ENCODE measurements at places on chromosomes 12 and 14. TPM values are rescaled to one million over a fixed set of nuclear protein-coding genes. Genes with fewer than 3 reads are reported as not detected.

GRIN2B gene
- total RNA-seq = 0.05 TPM

CD163L1 gene
- 10.5 TPM for total RNA-seq

GLIPR1L1 gene
- total RNA-seq = not detected

C12orf56 gene
- total RNA-seq = not detected

PSME1 gene
- total RNA-seq = 119 TPM

CCDC63 gene
- total RNA-seq = not detected

GRCh38 chr12:74602881-74603672 lies 65.4 kb downstream of the ATXN7L3B start:
- DNase-seq = no peak

- DNase-seq = no peak
Measured at GRCh38 chr12:111605911-111606766, 7.0 kb upstream of the ATXN2 start.

DNA sequence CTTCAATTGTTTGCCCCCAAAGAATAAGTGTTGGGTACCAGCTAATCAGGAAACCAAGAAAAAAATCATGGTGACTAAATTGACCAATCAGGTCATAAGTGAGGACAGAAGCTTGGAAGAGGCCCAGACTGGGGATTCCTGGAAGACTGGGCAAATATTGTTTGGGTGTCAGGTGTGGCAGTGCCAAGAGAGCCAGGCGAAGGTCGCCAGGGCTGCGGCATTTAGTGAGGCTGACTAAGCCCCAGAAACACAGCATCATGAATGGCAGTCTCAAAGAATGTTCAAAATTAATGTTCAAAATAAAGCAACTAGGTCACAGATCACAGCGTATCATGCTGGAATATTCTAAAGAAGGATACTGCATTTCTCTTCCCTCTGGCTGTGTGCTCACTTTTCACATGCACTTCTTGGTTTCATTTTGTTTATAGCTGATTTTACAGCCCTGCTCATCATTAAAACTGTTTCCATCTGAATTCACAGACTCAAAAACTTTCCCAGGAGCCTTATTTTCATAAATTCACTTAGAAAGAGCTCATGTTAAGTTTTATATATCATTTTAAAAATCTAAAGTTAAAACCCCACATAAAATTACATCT lies 85.3 kb upstream of the OVCH1 start:
- peak; percentile 57 for DNase-seq

- DNase-seq = no peak
Measured at GRCh38 chr14:94047581-94047980, 21.4 kb downstream of the OTUB2 start.

- DNase-seq = no peak
Measured at GRCh38 chr14:32013083-32013482, 64.0 kb upstream of the ARHGAP5 start.

GRCh38 chr12:1576410-1577241 lies 17.8 kb downstream of the FBXL14 start:
- DNase-seq = no peak

- no peak for DNase-seq
Measured at GRCh38 chr12:105723066-105723465, 392.6 kb downstream of the C12orf75 start.

GRCh38 chr12:57496822-57497221 lies 9.0 kb downstream of the MARS1 start:
- DNase-seq = no peak

DNA sequence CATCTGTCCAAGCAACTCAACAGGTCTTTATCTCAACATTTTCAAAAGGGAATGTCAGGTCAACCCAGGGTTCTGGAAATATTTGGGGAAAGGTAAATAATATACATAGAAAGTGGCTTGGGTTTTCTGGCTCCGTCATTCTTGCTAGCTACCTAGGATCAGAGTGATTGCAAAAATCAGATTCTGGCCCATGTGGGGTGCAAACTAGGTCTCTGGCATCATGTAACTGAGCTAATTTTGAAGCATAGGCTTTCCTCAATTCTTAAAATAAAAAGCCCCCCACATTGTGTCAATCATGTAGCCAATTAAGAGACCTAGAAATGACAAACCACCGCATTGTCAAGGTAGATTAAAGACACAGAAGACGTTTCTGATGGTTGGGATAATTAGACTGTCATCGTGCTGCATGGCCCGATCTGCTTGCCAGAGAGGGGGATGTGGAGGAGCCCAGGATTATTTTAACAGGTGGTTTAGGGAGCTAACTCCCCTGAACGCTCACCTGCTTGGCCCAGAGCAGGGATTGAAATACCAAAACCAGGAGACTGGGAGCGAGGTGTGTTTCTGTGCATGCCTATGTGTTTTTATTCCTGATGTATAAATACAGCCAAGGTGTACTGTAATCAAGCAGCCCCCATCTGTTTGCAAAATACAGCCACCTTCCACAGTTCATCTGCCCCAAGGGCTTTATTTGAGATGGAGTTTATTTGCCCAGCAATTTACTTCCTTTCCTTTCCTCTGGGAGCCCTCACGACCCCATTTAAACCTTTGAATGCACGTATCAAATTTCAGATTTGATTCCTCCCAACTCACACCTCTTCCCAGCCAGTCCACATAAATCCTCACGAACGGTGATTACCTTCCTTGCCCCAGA lies 189.5 kb downstream of the TTC8 start:
- no peak for DNase-seq

DNA sequence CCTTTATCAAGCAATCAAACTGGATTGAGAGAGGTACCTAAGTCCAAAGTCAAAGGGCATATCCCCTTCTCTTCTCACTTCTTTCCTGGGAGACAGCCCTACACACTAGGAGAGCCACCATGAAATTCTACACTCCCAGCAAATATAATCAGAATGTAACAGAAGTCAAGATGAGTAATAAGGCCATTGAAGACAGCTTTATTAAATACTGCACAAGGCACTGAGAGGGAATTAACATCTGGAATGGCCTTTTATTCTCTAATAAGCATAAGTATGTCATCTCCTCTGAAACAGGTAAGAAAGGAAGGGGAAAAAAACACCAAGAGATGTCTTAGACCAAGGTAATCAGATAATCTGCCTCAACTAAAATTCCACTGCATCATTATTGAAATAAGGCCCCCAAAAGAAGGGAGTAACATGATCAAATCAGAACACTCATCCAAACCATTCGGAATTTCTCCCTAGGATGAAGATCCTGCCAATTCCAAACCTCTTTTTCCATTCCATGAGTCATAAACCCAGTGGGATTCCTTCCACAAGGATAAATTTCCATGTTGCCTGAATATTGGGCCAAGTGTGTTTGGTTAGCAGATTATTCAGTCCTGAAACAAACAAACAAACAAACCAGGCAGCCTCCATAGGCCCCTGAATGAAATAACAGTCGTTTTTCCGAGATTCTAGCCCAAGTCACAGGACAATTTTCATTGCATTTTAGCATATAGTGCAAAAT lies 19.9 kb downstream of the SLC35F4 start:
- DNase-seq = no peak

Data from posterior vena cava (tissue), 2 donors.